Activated CD4-positive, alpha-beta T cell treated with anti-CD3 and anti-CD28 coated beads for 48 hours (primary cell): ENCODE measurements at places on chromosomes 5 and 9.
A peak's percentile ranks its signal among the peaks of the same experiment; 100 is the strongest.

DNA sequence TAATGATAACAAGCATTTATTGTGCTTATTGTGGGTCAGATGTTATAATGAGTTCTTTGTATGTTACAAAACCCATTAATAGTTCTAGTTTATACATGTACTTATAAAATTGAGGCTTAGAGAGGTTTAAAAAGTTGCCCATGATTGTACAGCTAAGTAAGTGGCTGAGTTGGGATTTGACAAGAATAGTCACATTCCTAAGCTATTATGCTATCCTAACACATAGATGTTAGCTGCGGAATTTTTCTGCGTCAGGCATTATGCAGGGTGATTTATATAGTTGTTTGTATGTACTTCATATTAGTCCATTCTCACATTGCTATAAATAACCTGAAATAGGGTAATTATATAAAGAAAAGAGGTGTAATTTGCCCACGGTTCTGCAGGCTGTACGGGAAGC, 12.5 kb downstream of the COMMD10 start:
- no peak for DNase-seq

DNA sequence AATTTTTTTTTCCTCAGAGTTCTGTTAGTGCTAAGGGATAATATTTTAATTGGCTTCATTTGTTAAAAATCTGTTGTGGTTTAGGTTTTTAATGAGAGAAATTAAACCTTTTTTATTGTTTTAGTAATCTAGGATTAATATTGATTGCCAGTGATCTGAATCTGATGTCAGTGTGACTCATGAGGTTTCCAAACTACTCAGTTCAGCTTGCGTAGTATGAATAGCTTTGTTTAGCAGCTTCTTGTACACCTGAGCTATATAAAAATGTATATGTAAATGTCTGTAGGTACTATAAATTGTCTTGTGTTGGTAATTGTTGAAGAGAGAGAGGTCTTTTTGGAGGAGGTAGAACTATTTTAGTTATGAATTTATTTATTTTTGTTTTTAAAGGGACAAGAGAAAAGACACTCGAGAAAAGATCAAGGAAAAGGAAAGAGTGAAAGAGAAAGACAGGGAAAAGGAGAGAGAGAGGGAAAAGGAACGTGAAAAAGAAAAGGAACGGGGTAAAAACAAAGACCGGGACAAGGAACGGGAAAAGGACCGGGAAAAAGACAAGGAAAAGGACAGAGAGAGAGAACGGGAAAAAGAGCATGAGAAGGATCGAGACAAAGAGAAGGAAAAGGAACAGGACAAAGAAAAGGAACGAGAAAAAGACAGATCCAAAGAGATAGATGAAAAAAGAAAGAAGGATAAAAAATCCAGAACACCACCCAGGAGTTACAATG, 26.3 kb downstream of the SREK1 start:
- DNase-seq = no peak

- DNase-seq = no peak
Observed at GRCh38 chr9:117375956-117376355, 38.9 kb downstream of the ASTN2 start.

DNA sequence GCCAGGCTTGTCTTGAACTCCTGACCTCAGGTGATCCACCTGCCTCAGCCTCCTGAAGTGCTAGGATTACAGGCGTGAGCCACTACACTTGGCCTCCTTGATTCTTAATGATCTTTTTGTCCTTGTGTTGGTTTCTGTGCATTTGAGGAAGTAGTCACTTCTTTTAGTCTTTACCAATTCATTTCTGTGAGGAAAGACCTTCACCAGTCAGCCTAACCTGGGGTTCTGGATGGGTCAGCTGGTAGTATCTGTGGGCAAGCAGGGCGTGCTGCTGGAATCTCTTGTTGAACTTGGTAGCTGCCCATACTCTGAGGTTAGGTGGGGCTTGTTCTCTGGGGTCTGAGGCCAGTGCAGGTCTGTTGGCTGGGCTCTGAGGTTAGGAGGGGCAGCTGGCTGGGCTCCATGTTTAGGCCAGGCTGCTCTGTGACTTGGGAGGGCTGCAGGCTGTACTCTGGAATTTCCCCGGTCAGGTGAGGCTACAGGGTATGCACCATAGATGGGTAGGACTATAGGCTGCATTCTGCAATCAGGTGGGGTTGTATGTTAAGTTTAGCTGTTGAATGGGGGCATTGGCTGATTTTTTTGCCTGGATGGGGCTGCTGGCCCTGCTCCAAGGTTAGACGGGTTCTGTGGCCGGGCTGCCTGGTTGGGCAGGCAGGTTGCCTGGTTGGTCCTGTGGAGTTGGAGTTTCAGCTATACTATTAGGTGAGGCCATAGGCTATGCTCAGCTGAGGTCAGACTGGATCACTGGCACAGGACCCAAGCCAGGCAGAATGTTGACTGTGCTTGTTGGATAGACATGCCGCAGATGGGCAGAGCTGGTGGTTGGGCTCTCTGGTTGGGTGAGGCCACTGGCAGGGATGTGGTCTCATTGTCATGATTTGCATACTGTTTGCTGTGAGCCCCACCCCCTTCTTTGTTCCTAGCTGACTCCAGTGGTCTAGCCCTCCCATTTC, 19.2 kb downstream of the UBAP1 start:
- no peak for DNase-seq

- DNase-seq = no peak
Observed at GRCh38 chr9:92562461-92562967, 26.7 kb upstream of the ECM2 start.

- peak; percentile 48 for DNase-seq
Observed at GRCh38 chr5:123512611-123513461, 859 bp downstream of the CSNK1G3 start.

DNA sequence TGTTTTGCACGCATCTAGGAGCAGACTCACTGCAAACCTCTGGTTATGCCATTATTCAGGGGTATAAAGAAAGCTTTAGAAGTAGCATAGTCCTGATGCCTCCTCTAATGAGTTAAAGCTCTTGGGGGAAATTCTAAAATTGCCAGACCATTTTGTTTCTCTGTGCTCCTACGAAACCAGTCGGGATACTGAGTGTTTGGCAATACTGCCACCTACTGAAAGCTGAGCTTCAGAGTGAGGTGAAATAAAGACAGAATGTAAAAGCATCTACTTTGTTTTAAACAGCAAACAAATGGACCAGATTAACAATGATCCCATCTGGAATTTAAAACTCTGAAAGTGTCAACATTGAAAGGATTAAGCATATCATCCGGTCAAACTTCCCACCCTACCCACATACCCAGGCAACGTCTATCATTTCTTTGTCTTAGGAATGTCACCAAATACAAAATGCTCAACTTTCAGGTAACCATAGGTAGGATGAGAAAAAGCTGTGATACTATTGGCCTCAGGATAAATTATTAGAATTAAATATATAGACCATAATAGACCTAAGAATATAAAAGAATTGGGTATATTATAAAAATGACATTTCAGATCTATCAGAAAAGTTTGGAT, 77.8 kb upstream of the SHISAL2B start:
- peak; percentile 11 for DNase-seq

DNA sequence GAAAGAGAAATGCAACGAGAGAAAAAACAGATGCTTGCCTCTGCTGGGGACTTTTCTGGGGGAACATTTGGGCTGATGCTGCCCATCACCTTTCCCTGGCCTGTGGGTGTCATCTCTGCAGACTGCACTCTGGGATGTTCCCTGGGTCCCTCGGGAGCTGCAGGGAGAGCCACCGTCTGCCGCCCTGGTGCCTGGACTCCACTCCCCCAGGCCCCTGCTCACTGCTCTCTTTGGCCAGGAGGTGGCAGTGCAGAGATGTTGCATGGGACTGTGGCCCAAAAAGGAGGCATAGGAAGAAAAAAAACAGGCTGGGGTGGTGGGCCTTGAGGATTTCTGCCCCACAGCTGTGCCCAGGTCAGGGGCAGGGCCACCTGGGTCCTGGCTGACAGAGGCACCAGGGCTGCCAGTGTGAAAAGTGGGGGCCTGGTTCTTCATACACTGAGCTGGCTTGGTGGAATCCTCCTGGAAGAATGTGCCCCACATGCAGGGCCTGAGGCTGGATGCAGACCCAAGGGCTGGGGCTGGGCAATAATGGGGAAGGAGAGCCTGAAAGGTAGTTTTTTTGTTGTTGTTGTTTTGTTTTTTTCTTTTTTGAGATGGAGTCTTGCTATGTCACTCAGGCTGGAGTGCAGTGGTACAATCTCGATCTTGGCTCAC, 353.6 kb downstream of the SLIT3 start:
- DNase-seq = peak; percentile 67

GRCh38 chr9:137241490-137242268, 592 bp downstream of the TUBB4B start:
- DNase-seq = peak; percentile 73

- DNase-seq = no peak
Observed at GRCh38 chr9:132328580-132328979, 26.2 kb downstream of the SETX start.

DNA sequence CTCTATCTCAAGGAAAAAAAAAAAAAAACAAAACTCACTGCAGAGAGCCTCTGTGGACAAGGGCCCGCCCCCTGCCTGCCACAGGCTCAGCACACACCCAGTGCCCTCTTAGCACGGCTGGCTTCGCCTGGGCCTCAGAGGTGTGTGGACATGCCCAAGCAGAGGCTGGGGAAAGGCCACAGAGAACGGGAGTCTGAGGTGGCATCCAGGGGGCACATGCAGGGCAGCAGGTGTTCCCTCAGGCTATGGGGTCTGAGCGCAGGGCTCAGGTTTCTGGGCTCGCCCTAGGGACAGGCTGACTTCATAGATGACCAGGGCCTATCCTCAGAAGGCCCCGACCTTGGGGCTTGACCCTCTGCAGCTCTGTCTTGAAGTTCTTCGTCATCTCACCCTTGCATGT, 138.7 kb downstream of the ZNF354C start:
- DNase-seq = no peak

DNA sequence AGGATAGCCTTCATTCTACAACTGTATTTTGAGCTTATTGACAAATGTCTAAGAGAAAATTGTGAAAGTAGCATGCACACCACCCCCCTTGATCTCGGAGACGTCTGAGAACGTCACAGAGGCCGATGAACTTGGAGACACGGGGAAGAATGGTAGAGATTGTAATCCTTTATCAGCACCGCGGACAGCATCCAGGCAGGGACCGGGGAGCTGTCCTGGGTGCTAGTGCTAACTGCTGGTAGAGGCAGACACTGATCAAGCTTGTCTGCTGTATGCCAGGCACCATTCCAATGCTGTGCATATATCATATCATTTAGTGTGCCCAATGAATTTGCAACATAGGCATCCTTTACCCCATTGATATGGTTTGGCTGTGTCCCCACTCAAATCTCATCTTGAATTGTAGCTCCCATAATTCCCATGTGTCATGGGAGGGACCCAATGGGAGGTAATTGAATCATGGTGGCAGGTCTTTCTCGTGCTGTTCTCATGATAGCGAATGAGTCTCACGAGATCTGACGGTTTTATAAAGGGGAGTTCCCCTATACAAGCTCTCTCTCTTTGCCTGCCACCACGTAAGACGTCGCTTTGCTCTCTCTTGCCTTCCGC, 98.8 kb downstream of the LHX2 start:
- DNase-seq = peak; percentile 63

GRCh38 chr9:101242651-101243050, 142.2 kb downstream of the BAAT start:
- no peak for DNase-seq

- DNase-seq = no peak
Observed at GRCh38 chr5:36734422-36734821, 128.0 kb downstream of the SLC1A3 start.

DNA sequence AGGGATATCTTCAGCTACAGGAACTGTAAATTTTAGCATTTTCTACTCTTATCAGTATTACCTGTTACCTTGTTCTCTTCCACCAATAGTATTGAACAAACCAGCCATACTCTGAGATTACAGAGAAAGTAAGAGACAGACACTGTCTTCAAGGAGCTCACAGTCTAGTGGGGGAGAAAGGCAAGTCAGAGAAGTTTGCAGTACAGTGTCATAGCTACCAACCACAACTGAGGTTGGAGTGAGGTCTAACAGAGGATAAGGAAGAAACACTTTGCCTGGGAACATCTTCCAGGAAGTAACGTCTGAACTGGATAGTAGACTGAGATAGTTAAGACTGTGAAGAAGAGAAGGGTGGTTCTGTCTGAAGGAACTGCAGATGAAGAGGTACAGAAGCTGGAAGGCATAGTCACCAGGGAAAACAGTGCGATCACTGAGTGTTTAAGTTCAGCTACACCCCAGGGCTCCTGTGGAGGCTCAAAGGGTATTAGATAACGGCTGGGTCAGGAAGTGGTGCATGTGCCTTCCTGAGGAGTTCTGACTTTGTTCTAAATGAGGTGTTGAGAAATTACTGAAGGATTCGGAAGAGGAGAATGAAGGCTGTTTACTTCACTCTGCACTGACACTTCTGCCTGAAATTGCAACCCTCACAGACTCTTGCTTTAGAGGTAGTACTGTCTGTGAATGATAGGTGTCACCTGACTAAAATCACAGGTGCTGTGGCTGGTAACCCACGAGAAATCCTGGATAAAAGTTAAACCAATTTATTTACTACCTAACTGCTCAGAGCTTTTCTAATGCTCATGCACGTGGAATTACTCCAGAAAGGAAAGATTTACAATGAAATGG, 841.6 kb downstream of the MAT2B start:
- no peak for DNase-seq

DNA sequence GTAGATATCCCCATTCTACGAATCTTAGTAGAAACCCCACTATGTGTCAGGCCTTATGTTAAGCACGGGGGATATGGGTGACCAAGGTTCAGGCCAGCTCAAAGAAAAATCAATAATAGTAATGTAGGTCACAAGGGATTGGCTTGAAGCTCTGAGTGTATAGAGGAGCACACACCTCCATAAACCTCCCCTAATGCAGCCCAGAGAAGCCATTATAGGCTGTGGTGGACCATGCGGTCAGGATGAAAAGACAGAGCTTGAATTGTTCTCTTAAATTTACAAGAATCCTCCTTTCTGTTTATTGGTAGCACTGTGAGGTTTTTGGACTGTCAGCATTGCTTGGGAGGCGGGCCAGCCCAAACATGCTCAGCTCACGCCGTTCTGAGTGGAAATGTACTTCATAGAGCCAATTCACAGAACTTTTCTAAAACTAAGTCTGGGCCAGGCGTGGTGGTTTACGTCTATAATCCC, 9.1 kb downstream of the PDE6A start:
- no peak for DNase-seq

DNA sequence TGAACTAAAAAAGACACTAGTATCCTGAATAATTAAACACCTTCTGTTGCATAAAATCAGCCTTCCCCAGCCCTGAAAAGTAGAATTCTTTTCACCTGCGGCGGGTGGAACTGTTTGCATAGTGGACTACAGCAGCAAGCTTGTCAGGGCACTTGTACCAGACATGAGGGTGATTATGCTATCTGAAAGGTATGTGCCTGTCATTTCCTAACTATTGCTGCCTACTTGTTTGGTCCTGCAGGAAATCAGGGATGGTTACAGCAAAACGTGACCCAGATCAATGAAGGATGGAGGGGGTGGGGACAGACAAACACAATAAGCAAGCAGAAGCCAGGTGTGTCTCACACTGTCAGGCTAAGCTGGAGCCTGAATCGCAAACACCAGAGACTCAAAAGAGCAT, 385.6 kb downstream of the MLLT3 start:
- no peak for DNase-seq

GRCh38 chr5:72151169-72151568, 43.9 kb downstream of the MAP1B start:
- no peak for DNase-seq
